ENCODE measurements at places on chromosomes 2 and 18. TPM values are rescaled to one million over a fixed set of nuclear protein-coding genes. Genes with fewer than 3 reads are reported as not detected.

YWHAQ gene
- 232 TPM for total RNA-seq

OSBPL6 gene
- total RNA-seq = 7.3 TPM

SIX2 gene
- total RNA-seq = 0.40 TPM

CHAC2 gene
- 6.5 TPM for total RNA-seq

XIRP2 gene
- total RNA-seq = 1.6 TPM

GCKR gene
- total RNA-seq = 0.77 TPM

CROCC2 gene
- 4.4 TPM for total RNA-seq

ARHGAP25 gene
- total RNA-seq = 7.2 TPM

TDRD15 gene
- total RNA-seq = 1.4 TPM

DSC3 gene
- 9.5 TPM for total RNA-seq
